ENCODE measurements at places on chromosomes 5 and 9. TPM values are rescaled to one million over a fixed set of nuclear protein-coding genes. Genes with fewer than 3 reads are reported as not detected.

- DNase-seq, result no peak
These were observed 311.8 kb downstream of the DNAH5 start for GRCh38 chr5:13632676-13633075.

GRCh38 chr5:154406231-154406630, 39.6 kb upstream of the SAP30L start:
- DNase-seq, result no peak

- DNase-seq, result no peak
These were observed 193.4 kb upstream of the GAS1 start for GRCh38 chr9:87140605-87141109.

- no peak for DNase-seq
These were observed 60.1 kb downstream of the SEMA4D start for GRCh38 chr9:89437772-89438171.

The RFK gene
- 20.7 TPM for total RNA-seq
